ENCODE measurements at places on chromosomes 2 and 18.

- DNase-seq, result no peak
Measured at GRCh38 chr2:160910681-160911080, 249.5 kb upstream of the TANK start.

- no peak for DNase-seq
Measured at GRCh38 chr2:241095594-241096290, 6.3 kb downstream of the MTERF4 start.

DNA sequence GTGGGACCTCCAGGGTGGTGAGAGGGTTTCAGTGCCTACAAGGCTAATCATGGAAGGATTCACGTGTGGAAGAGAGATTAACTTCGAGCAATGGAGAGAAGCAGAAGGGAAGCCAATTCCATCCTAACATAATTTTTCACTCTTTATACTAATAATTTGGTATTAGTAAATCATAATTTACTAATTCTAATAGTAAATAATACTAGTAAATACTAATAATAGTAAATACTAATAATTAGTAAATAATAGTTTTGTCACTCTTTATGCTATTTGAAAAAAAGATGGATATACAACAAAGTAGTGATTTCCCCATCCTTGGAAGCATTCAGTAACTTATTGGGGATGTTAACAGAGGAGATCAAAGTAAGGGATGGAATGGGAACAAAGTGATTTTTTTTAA is 6.4 kb upstream of the SAG start:
- no peak for DNase-seq

GRCh38 chr18:78601349-78601748 is 378.3 kb upstream of the SALL3 start:
- DNase-seq, result no peak

GRCh38 chr2:238739668-238740067 is 108.2 kb upstream of the TWIST2 start:
- DNase-seq, result no peak

DNA sequence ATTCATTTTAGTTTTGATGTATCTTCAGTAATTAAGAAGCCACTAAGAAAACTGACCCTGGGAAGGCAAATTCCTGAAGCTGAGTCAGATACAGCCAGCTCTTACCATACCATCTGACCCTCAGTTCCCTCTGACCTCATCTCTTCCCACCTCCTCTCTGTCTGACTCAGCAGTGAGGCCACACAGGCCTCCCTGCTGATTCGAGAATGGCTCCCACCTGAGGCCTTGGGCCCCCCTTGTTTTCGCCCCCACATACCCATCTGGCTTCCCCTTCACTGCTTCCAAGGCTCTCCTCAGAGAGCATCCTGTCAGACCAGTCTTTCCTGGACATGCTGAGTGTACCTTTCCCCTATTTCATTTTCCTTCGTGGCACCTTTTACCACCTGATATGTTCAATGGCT is 71.0 kb upstream of the CYP1B1 start:
- no peak for DNase-seq

DNA sequence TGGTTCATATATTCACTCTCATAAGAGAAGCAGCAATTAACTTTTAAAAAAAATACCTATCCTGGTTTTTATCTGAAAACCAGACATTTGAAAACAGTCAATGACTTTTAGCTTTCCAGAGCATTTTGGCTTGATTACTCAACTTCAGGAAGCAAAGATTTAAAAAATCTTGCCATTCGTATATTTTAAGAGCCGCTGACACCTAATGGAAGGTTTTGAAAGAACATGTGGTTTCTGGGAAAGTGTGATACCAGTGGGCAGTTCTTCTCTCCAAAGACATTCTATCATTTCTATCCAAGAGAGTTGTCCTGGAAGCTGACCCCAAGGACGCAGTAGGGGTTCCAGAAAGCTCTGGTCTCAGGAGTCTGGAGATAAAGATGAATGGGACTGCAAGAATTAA is 234.7 kb downstream of the TTC32 start:
- DNase-seq, result no peak

DNA sequence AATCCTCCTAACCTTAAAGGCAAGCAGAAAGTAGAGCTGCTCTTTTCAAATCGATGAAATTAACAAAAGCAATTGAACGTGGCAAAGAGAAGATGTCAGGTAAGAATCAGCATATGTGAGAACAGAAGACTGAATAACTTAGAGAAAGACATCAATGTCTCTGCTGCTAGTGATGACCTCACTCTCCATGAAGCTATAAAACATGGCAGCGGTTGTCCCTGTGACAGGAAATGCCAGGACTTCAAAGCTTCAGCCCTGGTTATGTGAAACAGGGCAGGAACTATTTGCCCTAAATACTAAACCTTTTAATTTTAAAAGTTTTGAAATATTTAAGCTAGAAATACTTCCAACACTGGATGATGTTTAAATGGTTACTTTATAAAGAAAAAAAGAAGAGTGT is 383.7 kb downstream of the XIRP2 start:
- DNase-seq, result no peak

GRCh38 chr2:53087262-53087873 is 680.2 kb upstream of the CHAC2 start:
- DNase-seq, result no peak

- DNase-seq, result no peak
Measured at GRCh38 chr2:151518802-151519201, 109.1 kb downstream of the RIF1 start.

DNA sequence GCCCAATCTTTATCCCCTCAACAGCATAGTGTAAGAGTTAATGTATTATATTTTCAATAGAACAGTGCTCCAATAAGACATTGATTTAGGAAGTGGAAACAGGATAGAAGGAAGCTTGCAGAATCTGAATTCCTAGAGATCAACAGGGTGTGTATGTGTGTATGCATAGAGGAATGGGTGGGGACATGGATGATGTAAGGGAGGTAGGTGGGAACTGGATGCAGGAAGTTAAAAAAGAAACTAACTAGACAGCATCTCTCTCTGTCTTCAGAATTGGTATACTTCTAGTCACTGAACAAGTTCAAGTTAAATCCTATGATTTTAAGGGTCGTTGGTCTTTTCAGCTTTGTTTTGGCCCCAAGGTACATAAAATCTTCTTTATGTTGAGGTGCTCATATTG is 196.6 kb downstream of the PMAIP1 start:
- no peak for DNase-seq

DNA sequence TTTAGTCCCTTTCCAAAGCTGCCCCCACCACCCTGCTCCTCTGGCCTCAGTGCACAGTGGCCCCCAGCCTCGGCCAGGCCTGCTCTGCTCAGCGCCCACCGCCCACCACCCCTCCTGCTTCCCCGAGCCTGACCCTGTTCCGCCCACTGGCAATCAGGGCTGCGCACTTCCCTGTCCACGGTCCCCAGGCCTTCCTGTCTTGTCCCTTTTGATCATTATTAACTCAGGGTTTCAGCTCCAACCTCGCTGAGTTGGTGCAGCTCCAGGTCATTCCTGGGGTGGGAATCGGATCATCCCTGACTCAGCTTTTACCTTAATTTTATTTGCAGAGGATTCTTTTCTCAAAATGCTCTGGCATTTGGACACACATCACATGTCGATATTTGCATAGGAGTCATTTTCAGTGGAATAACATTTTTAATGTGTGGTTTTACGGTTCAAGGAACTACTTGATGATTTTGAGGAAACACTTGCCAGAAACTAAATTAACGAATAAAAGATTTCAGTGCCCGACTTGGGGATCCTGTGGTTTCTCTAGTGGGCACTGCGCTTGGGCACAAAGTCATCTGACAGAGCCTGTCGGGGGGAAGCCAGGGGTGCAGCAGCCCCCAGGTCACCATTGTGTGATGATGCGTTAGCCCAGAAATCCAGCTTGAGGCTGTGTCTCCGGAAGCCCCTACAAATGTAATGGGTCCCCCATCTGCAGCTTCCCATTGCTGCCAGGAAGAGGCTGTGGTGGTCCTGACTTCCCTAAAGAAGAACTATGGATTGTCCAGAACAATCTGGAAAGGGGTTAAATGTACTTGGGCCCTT is 1.0 kb upstream of the ESPNL start:
- DNase-seq, result peak; percentile 58

- DNase-seq, result no peak
Measured at GRCh38 chr2:166173263-166173662, 45.4 kb upstream of the SCN1A start.

GRCh38 chr2:134079373-134079772 is 174.5 kb upstream of the MGAT5 start:
- DNase-seq, result no peak

DNA sequence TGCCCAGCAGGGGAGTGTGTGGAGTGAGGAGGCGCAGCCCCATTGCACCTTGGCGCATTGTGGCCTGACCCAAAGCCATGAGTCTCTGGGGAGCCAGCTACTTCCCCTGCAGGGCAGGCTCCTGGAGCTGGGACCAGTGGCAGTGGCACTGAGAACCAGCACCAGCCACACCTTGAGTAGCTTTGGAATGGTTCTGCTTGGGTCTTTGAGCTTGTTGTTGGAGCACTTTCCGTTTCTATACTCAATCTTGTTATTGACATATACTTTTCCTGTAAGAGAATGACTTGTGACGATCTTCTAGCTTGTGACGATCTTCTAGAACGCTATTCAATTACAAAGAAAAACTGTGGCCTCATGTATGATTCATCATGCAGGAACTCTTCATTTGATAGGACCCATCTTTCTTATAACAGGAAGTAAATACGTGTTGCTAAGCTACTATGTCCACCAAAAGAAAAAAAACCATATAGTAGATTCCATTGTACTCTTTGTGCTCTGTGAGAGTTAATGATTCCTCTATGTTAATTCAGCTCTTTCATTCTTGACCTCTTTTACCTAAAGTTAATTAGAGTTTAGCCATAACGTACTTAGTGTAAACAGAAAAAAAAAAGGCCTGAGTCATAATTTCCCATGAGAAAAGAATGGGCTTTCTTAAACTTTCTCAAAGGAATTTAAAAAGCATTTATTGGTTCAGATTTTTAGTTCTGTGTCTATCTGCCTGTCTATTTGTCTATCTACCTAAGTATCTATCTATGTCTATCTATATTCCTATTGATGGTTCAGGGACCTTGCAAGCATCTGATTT is 113.1 kb downstream of the GATA6 start:
- DNase-seq, result no peak

GRCh38 chr2:224405841-224406370 is 4.0 kb upstream of the FAM124B start:
- no peak for DNase-seq

DNA sequence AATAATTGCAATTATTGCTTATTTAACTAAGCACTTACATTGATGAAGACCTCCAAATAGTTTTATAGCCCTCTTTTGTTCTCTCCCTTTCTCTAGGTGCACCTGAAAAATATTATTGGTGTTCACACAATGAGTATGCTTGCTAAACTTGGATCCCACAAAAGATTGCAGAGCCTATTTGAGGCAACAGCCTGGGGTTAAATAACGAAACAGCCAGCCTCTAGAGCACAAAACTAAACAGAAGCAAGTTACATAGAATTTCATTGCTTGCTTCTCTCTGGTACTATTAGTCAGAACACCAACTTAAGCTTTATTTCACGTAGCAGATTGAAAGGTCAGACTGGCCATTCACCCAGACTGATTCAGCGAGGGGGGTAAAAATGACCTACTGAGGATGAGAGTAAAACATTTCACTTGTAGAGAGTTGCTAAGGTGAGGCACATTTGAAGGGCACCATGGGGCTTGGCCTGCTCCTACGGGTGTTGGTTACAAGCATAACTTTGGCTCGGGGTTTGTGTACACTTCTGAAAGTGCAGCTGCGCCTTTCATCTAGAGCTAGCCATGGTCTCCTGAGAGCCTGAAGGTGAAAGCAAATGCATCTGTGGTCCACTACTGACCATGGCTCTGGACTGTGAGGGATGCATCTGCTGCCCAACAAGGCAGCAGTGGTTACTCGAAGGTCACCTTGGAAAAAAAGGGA is 225.1 kb upstream of the LRRTM1 start:
- DNase-seq, result no peak

- peak; percentile 41 for DNase-seq
Measured at GRCh38 chr2:190717764-190718651, 69.1 kb downstream of the NAB1 start.
